GM12865 (cell line): ENCODE measurements at places on chromosomes 11 and 22.

DNA sequence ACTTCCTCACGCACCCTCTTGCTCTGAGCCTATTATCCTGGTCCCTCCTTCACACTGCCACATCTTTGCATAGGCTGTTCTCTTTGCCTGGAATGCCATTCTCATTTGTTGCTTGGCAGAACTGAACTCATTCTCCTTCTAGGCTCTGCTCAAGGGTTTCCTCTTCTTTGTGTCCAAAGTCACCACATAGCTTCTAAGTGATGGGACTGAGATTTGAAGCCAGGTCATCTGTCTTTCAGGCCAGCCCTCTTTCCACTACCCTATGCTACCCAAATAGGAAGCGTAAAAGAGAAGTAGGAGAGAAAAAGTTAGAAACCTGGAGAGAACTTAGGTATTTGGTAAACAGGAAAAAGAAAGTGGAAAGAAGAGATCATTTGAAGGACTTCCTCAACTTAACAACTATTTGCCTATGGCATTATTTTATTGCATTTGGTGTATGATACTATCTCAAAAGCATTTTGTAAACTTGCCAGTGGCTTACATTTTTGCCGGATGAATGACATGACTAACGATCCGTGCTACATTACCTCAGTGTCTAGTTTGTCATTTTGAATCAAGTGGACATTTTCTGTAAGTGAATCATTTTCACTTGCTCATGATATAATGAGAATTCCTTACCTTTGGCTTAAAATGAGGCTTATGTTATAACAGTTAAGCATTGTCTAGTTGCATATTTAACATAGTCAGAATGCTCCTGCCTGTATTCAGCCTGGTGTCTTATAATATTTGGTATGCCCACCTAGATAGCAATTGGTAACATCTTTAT lies 18.5 kb downstream of the NF2 start:
- no peak for DNase-seq

DNA sequence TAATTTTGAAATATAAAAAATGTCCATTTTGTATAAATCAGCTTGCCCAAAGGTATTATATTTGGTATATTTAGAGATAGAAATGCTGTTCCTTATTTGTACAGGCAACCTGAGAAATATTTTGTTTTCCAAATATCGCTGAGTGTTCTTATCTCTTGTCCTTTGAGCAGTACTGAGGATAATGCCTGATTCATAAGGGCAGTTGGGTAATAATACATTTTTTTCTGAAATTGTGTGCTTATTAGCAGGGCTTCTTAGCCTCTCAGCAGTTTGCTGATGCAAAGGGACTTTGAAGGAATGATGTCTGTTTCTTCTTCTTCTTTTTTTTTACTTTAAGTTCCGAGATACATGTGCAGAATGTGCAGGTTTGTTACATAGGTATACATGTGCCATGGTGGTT lies 69.1 kb downstream of the LDLRAD3 start:
- DNase-seq, result no peak

- DNase-seq, result no peak
These were observed 3.5 kb downstream of the ME3 start for GRCh38 chr11:86668929-86669328.

- no peak for DNase-seq
These were observed 13.6 kb downstream of the MUC2 start for GRCh38 chr11:1087961-1088926.

- no peak for DNase-seq
These were observed 10.9 kb downstream of the TRIM22 start for GRCh38 chr11:5700421-5701054.

DNA sequence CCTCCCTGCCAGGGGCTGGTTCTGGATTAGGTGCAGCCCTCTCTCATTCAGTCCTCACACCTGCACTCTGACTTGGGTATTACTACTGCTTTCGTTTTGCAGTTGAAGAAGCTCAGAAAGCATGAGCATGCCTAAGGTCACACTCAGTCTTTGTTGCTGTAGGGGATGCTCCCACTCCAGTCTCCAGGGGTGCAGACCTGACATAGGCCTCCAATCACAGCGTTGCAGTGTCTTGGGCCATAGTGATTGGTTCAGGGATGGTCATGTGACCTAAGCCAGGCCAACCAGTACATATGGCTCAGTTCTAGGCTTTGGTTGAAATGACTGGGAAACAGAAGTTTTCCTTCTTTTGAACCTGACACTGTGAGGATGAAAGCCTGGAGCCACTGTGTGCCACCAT lies 61.7 kb downstream of the FBXO7 start:
- DNase-seq, result no peak

DNA sequence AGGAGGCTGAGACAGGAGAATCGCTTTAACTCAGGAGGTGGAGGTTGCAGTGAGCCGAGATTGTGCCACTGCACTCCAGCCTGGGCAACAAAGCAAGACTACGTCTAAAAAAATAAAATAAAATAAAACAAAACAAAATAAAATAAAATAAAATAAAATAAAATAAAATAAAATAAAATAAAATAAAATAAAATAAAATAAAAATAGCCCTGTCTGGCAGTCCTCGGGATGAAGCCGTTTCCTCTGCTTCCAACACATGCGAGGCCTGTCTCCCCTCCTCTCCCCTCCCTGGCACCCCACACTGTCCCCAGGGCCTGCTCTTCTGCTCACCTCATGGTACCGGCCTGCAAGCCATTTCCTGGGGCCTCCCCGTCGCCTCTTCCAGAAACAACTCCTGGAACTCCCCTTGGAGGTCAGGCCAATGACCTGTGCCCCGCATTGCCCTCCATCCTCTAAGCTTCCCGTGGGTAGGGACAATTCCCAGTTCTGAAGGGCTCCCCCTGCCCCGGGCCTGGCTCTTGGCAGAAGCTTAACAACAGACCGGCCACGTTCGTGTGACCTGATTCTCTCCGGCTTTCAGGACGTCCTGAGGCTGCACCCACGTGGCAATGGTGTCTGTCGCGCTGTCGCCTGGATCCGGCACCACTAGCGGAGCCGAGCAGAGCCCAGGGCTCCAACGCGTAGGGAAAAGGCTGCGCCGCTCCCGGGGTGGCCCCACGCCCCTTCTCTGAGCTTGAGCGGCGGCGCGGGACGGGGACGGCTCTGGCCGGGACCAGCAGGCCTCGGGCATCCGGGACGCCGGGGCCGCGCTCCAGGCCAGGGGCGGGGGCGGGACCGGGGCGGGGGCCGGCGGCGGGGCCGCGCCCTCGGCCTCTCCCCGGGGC lies 456 bp upstream of the PARVB start:
- peak; percentile 74 for DNase-seq

GRCh38 chr11:40754297-40754696 lies 705.2 kb downstream of the LRRC4C start:
- DNase-seq, result no peak

DNA sequence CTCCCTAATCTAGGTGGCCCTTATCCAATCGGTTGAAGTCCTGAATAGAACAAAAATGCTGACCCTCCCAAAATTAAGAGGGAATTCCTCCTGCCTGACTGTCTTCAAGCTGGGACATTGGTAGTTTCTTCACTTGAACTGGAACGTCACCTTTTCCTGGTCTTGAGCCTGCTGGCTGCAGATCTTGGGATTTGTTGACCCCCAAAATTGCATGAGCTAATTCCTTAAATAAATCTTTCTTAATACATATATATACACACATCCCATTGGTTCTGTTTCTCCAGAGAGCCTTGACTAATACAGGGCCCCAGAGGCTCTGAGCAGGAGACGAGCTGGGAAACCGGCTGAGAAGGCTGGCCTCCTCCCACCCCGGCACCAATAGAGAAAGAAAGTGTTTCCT lies 46.2 kb downstream of the TRIM29 start:
- no peak for DNase-seq

- DNase-seq, result peak; percentile 18
These were observed 31.6 kb upstream of the WNT11 start for GRCh38 chr11:76237914-76238313.

DNA sequence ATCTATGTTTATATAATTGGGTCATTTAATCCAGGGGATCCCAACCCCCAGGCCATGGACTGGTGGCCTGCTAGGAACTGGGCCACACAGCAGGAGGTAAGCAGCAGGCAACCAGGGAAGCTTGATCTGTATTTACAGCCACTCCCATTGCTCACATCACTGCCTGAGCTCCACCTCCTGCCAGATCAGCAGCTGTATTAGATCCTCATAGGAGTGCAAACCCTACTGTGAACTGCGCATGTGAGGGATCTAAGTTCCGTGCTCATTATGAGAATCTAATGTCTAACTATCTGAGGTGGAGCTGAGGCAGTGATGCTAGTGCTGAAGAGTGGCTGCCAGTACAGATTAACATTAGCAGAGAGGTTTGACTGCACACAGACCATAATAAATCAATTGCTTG lies 32.8 kb downstream of the MS4A2 start:
- DNase-seq, result no peak

DNA sequence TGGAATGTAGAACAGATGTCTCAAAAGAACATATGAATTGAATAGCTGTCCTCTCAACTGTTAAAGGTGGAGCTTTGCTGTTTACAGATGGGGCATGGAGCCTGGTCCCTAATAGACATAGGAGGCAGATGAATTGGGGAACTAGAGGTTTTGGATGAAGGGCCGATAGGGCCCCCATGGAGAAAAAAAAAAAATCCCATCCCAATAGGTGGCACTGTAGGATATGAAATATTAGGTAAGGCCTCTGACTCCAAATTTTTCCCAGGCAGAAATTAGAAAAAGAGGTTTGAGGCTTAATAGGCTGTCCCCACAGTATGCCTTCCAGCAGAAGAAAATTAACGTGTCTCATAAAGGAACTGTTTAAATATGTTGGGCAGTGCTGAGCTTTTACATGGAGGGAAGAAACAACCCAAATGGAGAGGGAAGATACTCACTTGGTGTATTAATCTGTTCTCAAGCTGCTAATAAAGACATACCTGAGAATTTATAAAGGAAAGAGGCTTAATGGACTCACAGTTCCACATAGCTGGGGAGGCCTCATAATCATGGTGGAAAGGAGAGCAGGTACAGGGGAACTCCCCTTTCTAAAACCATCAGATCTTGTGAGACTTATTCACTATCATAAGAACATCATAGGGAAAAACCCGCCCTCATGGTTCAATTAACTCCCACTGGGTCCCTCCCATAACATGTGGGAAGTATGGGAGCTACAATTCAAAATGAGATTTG lies 30.1 kb upstream of the TMEM45B start:
- no peak for DNase-seq

- DNase-seq, result peak; percentile 46
These were observed 23.2 kb downstream of the CAPN1 start for GRCh38 chr11:65204646-65205601.

DNA sequence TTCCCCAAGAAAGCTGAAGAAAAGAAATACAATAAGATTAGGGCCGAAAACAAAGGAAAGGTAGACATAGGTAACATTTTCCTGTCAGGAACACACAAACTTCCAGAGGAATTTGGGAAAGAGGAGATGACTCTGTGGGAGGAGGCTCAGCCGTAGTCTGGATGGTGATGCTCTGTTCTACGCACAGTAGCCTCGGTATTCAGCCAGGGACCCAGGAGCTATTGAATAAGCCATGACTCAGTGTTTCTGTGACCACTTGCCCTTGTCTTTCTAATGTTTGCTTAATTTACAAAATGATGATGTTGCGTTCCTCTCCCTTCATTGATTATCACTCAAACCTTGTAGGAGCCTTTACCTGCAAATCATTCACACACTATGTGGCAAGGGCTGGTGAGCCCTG lies 745.0 kb downstream of the NTM start:
- no peak for DNase-seq

- DNase-seq, result no peak
These were observed 32.8 kb upstream of the WNT7B start for GRCh38 chr22:46009730-46010129.

DNA sequence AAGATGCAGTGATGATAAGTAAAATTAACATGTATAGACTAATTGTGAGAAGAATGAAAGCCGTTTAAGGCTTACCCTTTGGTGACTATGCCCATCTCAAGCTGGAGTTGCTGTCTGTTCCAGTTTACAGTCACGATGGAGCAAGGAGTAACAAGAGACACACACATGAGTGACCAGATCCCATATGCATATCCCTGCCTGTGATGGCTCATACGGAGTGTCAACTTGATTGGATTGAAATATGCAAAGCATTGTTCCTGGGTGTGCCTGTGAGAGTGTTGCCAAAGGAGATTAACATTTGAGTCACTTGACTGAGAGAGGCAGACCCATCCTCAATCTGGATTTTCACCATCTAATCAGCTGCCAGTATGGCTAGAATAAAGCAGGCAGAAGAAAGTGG lies 786.8 kb downstream of the FAM181B start:
- DNase-seq, result no peak

GRCh38 chr22:23787600-23787896 lies 782 bp downstream of the SMARCB1 start:
- no peak for DNase-seq

- peak; percentile 38 for DNase-seq
These were observed 729.3 kb downstream of the NTM start for GRCh38 chr11:132099692-132100091.

DNA sequence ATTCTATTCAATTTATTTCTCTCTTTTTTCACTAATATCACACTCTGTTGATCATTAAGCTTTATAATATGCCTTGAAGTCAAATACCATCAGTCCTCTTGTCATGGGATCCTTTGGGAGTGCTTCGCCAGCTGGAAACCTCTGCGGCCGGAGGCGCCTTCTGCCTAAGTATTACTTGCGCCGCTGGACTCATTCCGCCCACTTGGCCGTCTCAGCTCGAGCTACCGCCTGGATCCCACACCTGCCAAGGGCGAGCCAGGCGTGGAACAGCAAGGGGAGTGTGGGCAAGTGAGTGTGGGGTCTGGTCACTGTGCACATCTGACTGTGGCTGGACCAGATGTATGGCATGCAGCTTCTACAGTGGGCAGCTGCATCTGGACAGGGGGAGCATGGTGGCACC lies 9.1 kb upstream of the MAP6 start:
- no peak for DNase-seq

- no peak for DNase-seq
These were observed 315 bp upstream of the TRPC6 start for GRCh38 chr11:101584129-101584515.

DNA sequence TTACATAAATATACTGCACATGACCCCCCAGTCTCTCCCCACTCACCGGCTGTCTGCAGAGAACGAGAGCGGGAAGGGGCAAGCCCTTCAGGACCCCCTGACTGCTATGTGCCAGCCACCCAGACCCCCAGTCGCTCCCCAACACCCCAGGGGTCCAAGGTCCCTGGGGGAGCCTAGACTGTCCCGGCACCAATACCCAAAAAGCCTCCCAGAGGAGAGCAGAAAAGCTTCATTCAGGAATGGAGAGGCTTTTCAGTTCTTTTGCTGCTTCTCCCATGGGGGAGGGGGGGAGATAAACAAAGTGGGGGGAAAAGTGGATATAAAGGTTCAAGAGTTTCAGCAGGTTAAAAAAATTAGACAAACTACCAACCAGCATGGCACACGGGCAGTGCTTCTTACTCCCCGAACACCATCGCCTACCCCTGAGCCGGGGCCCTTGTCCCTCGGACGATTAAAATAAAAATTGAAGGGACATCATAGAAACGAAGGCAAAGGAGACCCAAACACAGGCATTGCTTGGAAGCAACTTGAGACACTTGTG lies 1.3 kb downstream of the CSNK1E start:
- DNase-seq, result no peak

DNA sequence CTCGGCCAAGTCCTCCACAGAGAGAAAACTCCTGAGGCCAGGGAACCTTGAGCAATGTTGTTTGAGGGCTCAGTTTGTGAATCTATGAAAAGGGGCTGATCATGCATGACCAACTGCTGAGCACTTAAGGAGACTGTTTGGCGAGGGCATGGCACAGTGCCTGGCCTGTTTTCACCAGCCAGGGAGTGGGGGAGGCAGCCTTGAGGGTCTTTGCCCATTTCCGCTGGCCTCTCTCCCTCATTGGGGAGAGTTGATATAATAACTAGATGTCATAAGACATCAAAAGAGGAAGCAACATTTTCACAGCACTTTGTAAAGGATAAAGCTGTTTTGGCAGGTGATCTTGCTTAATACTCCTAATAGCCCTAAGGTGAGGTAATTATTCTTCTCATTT lies 110.6 kb downstream of the TP53I11 start:
- DNase-seq, result no peak
